Stimulated activated CD4-positive, alpha-beta T cell treated with anti-CD3 and anti-CD28 coated beads, Interleukin-1b, Interleukin-23, amount 100 ng/mL, for 1 hour (primary cell): ENCODE measurements at places on chromosomes 6 and 20.

- DNase-seq: no peak
Measured at GRCh38 chr6:99901596-99902384, 92.2 kb downstream of the MCHR2 start.

GRCh38 chr20:51567622-51568021 lies 25.1 kb upstream of the NFATC2 start:
- no peak for DNase-seq

DNA sequence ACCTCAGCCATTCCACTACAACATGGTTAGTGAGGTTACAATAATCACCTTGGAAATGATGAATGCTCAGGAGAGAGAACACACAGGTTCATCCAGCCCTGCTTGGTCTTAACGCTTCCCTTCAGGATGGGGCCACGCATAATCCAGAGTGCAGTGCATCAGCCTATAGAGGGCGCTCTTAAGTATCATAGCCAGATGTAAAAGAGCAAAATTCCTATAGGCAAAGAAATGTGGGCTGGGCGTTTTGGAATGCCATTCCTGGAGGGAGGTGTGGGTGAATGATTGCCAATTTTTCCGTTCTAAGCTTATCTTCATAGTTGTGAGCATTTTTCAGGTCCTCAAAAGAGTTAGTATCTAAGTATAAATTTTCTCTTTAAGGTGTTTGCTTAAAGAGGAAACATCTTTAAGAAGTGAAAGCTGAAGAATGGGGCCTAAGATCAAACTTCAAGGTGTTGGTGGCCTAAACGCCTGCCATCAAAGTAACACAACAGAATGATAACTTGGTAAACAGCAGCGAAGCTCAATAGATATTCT lies 1.8 kb downstream of the RIPOR2 start:
- DNase-seq: no peak

DNA sequence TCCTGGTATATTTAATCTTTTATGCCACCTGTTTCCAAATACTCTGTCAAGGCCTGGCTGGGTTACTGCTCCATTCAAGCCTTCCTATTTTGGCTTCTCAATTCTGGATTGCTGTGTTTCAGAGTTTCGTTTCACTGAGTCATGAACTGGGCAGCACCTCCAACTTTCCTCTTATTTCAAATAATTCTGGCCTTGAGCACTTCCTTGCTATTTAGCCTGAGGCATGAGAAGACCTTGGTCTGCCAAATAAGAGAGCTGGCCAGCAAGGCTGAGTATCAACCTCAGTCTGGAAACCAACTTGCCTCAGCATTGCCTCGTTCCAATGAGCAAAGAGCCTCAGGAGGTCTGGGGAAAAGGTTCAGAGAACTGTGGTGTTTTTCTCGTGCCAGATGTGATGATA lies 66.6 kb downstream of the TNFAIP3 start:
- DNase-seq: no peak

- DNase-seq: no peak
Measured at GRCh38 chr6:127606131-127606562, 29.2 kb downstream of the C6orf58 start.

- no peak for DNase-seq
Measured at GRCh38 chr20:52252664-52253063, 61.1 kb upstream of the ZFP64 start.

DNA sequence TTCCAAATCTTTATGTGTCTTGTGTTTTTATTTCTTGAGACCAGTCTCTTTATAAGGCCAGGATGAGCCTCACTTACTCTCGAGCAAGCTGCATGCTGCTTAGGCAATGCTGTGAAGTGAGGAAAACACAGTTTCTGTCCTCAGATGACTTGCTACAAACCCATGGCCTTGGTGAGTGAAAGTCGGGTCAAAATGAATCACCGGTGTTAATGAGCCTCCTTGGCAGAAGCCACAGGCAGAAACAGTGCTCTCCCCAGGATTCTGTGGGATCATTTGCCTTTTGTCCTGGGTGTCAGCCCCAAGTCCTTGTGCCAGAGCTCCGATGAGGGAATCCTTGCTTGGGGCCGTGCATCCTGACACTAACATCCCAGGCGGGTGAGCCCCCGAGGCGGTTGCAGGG lies 482.5 kb downstream of the QKI start:
- no peak for DNase-seq

DNA sequence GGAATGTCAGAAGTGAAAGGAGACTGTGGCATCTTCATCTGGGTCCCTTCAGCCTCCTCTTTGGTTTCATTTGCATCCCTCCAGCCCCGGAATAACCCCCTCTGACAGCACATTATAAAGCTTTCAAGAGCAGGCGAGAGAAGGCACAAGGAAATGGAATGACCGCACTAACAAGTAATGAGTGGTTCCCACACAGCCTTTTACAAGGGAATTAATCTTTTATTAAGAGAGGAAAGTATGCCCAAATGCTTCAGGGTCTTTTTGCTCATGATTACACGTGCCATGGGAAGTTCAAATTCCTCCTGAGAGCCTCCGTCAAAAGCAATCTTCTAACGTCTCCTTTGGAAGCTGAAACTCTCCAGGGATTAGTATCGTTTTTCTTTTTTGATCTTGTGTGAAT lies 347.0 kb downstream of the BTBD3 start:
- no peak for DNase-seq

GRCh38 chr6:7628479-7628878 lies 38.5 kb downstream of the SNRNP48 start:
- DNase-seq: no peak

DNA sequence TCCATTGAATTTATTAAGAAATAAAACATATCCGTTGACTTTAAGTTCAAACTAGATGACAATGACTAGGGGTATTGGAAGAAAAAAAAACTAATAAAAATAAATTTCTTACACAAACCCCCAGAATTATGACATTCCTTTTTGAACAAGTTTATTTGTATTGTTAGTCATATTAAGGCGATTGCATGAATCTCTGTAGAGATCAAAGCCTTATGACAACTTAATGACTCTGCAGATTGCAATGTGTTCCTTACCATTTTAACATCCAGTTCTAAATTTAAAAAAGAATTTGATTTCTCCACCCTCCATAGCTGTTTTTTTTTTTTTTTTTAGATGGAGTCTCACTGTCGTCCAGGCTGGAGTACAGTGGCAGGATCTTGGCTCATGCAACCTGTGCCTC lies 189.8 kb upstream of the CEP162 start:
- no peak for DNase-seq

- no peak for DNase-seq
Measured at GRCh38 chr20:49343246-49343645, 65.4 kb upstream of the ZNFX1 start.

DNA sequence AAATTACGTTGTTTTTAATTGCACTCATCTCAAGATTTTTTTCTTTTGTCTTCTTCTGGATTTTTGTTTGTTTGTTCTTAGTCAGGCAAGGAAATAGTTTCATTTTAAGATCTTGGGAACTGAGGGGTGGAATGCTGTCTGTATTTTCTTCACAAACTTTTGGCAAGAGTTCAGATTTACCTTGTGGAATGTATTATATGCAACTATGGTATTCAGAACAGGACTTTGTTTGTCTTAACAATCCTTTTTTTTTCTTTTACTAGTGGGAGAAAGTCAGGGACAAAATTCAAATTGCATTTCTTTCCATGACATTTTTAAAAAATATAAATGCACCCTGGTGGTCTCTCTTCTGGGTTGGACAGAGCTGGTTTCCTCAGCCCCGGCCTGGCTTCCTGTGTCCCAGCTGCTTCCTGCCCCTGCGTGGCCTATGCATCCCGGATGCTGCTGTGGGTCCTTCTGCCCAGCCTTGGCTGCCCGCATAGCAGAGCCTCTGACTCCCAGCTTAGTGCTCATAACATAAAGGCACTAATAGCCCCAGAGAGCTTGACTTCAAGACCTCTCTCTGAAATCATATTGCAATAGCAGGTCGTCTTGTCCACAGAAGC lies 520.7 kb downstream of the QKI start:
- DNase-seq: no peak

DNA sequence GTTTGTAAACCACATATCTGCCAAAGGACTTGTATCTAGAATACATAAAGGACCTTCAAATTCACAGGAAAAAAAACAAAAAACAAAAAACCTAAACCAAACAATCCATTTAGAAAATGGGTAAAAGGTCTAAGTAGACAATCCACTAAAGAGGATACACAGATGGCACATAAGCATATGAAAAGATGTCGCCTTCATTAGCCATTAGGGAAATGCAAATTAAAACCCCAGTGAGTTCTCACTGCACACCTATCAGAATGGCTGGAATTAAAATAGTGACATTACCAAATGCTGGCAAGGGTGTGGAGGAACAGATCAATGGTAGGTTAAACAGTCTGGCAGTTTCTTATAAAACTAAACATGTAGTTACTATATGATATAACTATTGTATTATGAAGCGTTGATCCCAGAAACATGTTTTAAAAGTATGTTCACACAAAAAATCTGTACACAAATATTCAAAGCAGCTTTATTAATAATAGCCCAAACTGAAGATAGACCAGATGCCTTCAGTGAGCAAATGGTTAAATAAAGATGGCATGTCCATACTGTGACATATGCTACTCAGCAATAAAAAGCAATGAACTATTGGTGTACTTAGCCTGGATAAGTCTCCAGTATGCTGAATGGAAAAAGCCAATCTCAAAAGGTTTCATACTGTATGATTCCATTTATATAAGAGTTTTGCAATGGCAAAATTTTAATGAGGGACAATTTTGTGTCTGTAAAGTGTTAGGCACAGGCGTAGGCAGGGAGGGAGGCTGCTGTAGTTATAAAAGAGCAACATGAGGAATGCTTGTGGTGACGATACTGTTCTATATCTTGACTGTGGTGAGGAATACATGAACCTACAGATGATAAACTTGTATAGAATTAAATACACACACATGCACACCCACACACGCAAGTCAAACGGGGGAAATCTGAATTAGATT lies 43.9 kb downstream of the PLCB1 start:
- DNase-seq: no peak

DNA sequence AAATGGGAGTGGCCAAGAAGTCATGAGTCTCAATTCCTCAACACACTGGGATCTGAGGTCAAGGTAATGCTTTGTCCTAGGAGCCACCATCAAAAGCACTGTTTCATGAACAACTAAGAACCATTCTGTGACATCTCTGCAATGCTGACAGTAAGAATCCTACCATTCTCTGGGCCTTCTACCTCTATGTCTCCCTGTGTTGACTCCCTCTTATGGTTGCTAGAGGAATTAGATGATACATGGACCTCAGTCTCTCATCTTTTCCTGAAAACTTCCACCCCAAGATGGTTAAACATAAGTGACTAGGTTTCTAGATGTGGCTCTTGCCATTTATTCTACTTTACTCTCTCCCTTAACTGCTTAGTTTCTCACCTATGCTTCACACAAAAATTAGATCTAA lies 9.1 kb downstream of the MTRF1L start:
- no peak for DNase-seq

GRCh38 chr6:127366282-127367022 lies 23.0 kb upstream of the ECHDC1 start:
- no peak for DNase-seq

- DNase-seq: no peak
Measured at GRCh38 chr20:43178080-43178479, 11.6 kb downstream of the PTPRT start.

DNA sequence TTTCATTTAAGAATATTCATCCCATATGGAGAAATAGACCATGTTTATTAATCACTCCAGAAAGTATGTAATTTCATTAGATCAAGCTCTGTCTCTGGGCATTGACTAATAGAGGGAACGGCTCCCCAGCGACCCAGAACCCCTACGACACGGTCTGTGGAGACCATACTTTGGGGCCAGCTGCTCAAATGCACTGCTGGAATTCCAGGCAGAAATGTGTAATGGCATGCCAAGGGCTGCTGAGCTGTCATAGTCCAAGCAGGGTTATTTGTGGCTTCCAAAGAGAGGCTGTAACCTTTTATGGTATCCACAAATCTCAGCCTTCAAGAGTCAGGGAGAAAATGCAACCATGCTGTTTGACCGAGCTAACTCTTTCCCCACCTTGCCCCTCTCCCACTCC lies 755.8 kb downstream of the DHX35 start:
- DNase-seq: no peak

DNA sequence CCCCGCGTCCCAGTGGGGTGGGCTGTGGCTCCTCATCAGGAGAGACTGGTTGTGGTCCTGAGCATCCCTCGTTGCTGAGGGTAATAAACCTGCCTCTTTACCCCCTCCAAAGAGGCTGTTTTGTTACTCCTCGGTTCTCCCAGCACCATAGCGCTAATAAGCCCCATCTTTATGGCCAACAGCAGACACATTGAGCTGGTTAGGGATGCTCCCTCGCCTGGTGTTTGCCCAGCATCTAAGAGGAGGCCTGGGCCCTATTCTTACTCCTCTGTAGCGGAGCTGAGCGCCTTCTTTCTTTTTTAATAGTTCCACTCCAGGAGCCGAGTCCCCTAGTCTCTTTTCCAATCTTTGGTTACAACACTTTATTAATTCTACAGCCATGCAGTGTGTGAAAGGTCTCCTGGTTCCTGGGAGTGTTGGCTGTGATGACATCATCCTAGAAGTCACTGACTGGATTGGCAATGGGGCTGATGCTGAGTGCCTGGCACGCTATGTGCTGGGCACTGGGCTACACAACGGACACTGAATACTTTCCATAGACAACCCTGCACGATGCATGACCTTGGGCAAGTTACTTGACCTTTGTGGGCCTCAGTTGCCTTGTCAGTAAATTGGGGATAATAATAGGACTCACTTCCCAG lies 50.6 kb upstream of the CCDC167 start:
- no peak for DNase-seq

DNA sequence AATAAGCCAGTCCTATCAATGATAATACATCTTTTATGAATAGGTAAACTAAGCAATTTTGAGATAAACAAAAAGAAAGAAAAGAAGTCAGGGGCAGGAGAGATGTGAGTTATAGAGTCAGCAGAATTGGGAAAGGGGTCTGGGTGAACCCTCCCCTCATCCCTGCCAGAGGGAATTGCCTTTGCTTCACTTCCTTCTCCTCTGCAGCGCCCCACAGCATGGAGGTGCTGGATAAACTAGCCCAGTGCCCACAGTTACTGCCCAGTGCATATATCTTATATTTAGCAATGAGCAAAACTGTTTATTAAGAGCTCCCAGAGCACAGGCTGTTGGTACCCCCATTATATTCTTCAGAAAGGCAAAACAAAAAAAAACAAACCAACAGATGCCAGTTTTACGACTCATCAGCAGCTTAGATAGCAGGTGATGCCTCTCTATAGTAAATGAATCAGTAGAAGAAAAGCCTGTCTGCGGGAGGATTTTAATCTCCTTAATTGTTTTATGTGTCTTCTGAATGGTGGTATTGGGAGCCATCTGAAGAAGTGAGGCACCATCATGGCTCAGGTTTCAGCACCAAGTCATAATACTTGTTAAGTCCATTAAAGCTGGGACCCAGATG lies 419.2 kb downstream of the EPM2A start:
- no peak for DNase-seq
